ENCODE measurements at places on chromosomes 11 and 22. TPM values are rescaled to one million over a fixed set of nuclear protein-coding genes. Genes with fewer than 3 reads are reported as not detected.
A peak's percentile ranks its signal among the peaks of the same experiment; 100 is the strongest.

DNA sequence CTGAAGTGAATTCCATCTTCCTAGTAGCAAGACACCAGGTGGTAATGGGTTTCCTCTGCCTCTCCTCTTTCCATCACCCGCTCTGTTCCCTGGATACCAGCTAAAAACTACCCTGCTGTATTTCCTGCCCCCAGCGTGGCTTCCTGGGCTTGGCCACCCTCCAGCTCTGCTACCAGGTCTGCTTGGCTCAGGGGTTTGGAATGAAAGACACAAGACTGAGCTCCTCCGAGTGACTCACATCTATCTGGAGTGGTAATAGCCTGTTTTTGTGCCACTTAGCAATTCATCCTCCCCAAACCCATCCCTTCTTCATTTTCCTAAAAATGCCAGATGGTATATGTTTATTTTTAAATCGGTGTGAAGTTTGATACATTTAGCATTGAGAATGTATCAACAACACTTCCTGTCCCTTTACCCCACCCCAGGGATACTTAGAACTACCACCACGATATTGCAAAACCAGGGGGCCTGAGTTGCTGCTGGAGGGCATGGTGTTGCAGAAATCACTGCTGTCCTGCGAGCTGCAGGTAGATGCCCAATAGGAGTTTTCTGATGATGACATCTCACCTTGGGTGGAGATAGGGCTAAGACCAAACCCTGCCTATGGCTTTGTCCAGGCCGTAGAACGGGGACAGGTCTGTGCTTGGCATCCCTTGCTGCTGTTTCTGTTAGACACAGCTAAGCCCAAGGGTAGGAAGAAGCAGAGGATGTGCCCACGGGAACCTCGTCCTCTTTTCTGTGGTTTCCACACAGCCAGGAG is 7.5 kb upstream of the MICAL3 start:
- peak; percentile 49 for DNase-seq

DNA sequence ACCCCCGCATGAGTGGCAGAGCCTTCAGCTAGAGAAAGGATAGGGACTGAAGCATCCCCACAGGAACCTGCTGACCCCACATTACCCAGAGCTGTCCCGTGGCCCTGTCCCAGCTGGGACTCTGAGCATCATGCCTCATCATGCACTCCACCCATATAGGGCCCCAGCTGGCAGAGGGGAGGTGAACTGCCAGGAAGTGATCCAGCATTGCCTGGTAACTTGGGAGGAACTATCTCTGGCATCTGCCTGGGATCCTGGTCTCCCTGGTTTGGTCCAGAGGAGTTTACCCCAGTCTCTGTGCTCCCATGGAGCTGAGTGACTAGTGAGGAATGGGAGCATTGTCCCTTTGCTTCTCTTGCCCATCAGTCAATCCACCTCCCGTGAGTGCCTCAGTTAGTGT is 228.8 kb downstream of the GRIK4 start:
- no peak for DNase-seq

GRCh38 chr11:126411971-126412381 is 56.5 kb downstream of the ST3GAL4 start:
- no peak for DNase-seq

- no peak for DNase-seq
Observed at GRCh38 chr11:45593992-45594391, 71.4 kb downstream of the CHST1 start.

- no peak for DNase-seq
Observed at GRCh38 chr11:133153031-133153430, 379.3 kb downstream of the OPCML start.

Gene CDCA5
- total RNA-seq = 0.49 TPM

GRCh38 chr22:36940676-36941075 is 27.2 kb downstream of the CSF2RB start:
- no peak for DNase-seq

- peak; percentile 71 for DNase-seq
Observed at GRCh38 chr22:17578136-17578754, 14.9 kb downstream of the SLC25A18 start.

All from pancreas (tissue), 10 donors.